ENCODE measurements at places on chromosomes 1 and 21.

DNA sequence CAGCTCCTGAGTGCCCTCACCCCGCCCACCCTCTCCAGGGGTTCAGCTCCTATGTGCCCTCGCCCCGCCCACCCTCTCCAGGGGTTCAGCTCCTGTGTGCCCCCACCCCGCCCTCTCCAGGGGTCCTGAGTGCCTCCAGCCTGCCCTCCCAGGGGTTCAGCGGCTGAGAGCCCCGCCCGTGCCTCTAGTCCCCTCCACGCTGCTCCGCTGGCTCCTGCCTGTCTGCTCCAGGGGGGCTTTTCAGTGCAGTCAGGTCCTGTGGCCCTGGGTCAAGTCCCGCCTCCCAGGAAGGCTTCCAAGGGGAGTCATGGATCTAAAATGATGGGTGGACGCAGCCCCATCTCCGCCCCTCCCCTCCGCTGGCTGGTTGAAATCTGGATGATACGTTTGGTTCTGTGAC lies 33.8 kb downstream of the SLX9 start:
- no peak for DNase-seq

DNA sequence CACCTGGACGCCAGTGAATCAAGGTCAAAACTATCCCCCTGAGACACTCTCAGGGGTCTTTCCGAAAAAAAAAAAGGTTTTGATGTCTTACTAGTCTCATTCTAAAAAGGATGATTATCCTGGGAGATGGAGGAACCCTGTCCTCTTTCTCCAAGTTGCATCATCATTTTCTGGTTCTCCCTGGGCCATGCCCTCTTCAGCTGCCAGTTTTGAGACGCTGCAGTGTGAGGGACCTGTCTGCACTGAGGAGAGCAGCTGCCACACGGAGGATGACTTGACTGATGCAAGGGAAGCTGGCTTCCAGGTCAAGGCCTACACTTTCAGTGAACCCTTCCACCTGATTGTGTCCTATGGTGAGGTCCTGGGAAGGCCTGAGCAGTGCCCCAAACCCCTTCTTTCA lies 3.5 kb downstream of the FCRLA start:
- DNase-seq = no peak

GRCh38 chr1:99003581-99004253 lies 944 bp downstream of the PLPPR5 start:
- no peak for DNase-seq

DNA sequence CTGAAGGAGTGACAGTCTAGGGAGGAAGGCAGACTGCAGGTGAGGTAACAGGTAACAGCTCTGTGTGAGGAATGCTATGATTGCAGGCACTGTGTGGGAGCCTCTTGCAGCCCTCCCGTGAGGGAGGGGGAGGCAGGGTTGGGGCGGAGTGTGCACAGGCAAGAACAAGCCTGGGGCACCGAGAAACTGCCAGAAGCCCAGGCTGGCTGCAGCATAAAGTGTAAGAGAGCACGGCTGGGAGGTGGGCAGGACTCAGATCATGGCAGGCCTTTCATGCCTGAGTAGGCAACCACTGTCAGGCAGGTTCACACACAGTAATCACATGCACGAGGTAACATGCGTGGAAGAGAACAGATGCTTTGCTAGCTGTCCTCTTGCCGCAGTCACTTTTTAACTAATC lies 11.3 kb upstream of the RHEX start:
- no peak for DNase-seq

DNA sequence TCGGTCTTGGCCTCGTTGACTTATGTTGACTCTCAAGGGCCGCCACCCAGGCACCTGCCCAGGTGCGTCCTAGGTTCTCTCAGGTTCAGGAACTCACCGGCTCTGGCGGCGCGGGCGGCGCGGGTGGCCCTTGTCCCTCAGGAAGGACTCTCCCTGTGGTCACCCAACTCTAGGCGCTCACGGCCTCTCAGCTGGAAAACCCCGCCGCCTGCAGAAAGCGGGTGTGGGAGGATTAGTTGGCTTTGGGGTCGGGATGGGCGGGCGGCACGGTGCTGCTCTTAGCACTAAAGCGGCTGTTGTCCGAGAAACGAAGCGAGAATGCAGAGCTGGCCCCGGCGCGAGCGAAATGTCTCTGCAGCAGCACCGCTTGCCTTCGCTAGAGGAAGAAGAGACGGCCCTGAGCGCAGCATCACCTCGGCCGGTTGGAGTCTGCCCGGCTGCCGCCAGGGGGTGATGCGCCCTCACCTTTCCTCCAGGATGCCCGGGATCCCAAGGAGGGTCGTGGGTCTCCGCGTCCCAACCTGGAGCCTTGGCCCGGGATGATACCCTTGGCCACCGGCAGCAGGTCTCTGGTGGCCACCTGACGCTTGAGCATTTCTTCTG lies 8.1 kb upstream of the TADA1 start:
- DNase-seq = peak; percentile 45

DNA sequence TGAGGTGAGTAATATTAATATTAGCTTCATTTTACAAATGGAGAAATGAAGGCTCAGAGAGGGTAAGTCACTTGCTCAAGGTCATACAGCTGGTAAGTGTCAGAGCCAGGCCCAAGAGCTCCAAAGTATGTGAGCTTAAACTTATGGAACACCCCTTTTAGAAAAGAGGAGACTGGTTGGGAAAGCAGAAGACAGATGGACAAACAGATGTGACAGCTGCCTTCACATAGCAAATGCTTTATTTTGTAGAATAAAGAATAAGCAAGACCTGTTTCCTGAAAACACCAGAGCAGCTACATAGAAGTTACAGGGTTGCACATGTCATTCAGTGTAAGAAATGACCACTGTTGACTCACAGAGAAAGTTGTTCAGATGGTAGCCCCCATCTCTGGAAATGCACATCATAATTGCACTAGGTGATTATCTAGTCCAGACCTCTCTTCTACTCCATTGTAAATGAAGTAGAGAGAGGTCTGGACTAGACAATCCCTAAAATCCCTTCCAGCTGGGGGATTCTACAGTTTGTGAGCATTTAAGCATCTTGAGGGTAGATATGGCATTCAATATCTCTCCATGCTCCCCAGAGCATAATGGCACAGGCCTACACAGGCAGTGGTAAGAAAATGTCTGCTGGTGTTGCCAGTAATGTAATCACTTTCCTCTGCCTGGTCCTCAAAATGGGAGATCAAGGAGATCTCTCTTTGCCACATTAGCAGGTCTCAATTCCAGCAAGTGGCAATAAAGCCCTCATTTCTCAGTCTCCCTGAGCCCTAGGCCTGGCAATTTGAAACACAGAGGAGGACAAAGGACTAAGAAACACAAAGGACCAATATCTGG lies 188.2 kb upstream of the FGGY start:
- no peak for DNase-seq

GRCh38 chr1:15104768-15105167 lies 48.8 kb upstream of the TMEM51 start:
- DNase-seq = no peak

DNA sequence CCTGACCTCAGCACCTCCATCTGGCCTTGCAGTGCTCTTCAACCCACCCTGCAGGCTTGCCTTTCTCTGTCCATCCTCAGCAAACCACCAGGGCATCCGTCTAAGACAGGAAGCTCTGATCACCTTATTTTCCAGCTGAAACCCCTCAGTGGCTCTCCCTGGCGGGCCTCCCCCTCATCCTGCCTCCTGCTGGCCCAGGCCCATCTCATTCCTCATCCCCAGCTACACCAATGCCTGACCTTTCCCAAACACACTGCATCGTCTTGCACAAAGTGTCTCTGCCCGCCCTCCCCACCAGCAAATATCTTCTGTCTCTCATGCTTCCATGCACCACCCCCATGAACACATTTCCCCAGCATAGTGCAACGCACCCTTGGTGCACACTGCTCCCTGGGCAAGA lies 205.0 kb downstream of the TOMM20 start:
- no peak for DNase-seq

DNA sequence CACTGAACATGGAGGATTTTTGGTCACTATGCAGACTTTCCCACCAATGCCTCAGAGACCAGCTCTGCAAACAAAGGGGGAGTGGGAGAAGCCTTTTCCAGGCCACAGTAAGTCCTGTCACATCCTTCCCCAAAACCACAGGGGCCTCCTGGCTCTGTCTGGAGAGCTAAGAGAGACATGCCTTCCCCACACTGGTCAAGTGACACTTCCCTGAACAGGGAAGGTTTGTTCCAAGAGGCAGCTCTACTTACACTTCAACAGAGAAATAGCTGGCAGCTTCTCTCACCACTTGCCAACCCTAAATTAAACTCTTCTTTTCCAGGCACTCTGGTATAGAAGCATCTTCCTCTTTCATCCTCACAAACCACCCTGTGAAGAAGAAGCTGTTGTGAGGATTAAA lies 39.7 kb downstream of the EDN2 start:
- no peak for DNase-seq

DNA sequence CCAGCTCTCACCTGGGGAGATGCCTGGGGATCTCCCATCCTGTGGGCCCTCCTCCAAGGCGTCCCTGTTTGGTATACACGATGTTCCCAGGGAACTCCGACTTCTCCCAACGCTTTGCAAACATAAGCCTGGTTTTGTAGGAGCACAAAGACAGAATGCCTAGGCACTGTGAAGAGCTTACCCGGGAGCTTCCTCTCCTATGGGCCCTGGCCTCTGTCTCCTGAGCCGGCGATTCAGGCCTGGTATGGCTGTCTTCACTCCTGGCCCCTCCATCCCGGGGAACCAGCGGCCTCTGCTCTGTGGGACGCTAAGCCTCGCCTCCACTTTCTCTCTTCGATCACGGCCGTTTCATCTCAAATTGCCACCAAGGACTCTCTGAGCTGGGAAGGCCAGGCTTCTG lies 59.6 kb upstream of the ACTRT2 start:
- no peak for DNase-seq

- DNase-seq = no peak
These were observed 71.5 kb upstream of the ACTL8 start for GRCh38 chr1:17683598-17683997.

- peak; percentile 25 for DNase-seq
These were observed 130.0 kb downstream of the KAZN start for GRCh38 chr1:14728516-14728915.

DNA sequence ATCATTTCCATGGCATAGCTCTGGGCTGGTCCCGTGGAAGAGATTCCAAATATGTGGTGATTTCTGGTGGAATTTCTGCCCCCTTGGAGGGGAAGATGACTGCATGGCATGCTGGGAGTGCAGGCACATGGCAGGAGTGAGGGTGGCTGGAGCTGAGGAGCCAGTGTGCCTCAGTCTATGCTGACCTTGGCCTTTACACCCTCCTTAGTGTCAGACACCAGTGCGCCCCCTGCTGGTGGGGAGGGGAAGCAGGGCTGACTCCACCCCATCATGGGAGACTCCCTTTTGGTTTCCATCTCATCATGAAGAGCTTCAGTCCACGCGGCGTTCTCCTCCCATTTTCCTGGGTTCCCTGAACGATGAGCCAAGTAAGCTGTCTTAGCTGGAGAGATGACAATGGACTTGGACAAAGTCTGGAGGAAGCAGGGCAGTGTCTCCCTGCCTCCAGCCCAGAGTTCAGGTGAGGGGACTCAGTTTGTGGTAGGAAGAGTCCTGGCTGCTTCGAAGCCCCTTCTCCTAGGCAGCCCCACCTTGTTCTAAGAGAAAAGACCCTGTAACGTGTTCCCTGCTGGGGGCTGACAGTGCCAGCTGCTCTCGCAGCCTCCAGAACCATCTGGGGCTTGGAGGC lies 10.3 kb downstream of the ALX3 start:
- DNase-seq = no peak

- no peak for DNase-seq
These were observed 347.7 kb downstream of the NPHP4 start for GRCh38 chr1:5644281-5645134.

DNA sequence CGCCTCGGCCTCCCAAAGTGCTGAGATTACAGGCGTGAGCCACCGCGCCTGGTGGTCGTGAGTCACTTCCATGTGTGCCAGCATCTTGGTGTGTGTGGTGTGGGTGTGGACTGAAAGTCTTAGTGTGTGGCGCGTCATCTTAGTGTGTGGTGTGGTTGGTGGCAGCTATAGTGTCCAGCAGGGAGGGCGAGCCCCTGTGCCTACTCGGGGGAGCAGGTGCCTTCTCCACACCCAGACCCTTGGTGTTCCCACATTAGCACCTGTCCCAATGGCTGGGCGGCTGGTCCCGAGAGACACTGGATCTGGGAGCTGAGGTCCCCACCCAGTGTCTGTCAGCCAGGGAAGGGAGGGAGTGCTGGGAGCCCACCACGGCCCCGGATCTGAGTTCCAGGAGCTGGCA lies 2.8 kb downstream of the SCNN1D start:
- no peak for DNase-seq

GRCh38 chr1:58047265-58047858 lies 499.2 kb downstream of the OMA1 start:
- no peak for DNase-seq

GRCh38 chr1:19439464-19440171 lies 45.7 kb downstream of the CAPZB start:
- DNase-seq = no peak

GRCh38 chr1:211775170-211775569 lies 55.4 kb downstream of the LPGAT1 start:
- DNase-seq = no peak

DNA sequence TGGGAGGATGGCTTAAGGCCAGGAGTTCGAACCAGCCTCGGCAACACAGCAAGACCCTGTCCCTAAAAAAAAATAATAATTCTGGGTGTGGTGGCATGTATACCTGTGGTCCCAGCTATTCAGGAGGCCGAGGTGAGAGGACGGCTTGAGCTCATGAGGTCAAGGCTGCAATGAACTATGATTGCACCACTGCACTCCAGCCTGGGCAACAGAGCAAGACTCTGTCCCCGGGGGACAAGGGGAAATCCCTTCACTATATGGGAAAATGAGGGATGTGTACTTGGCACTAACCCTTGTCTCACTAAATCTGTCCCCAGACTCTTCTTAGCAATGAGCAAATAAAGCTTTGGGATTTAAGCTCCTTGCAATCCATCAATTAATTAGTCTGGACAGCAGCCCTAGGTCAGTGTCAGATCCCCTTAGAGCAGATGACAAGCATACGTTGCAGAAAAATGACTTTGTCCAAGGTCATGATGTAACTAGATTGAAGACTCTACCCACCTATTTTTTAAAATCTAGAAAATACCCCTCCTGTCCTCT lies 9.4 kb downstream of the KDM5B start:
- DNase-seq = no peak

GRCh38 chr1:192516776-192517297 lies 58.7 kb upstream of the RGS1 start:
- peak; percentile 8 for DNase-seq

GRCh38 chr1:116066868-116067565 lies 44.2 kb upstream of the MAB21L3 start:
- DNase-seq = peak; percentile 11

- no peak for DNase-seq
These were observed 311.2 kb downstream of the VAV3 start for GRCh38 chr1:107653765-107654164.
